ENCODE measurements at places on chromosomes 5 and 9. TPM values are rescaled to one million over a fixed set of nuclear protein-coding genes. Genes with fewer than 3 reads are reported as not detected.

DNA sequence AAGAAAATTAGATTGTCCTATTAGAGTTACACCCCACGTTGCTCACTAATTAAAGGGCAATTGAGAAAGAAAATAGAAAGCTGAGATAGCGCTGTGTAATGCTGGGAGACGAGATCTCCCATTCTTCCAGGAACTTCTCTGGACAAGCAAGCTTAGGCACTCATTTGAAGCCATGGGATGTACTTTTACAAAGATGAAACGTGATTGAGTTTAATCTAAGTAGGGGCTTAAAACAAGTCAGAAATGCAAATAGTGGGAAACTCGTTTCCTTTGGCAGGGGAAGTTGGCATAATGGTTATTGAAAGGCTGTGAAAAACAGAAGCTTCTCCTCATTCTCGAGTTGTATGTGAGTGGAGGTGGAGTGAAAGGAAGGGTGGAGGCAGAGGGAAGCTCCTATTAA lies 3.7 kb downstream of the PRDM6 start:
- H3K27ac ChIP-seq = peak overlapping the region; percentile 84
- DNase-seq = no peak
- H3K27me3 ChIP-seq = no peaks in the 10 kb centered on the region
- no peaks in the 10 kb centered on the region for H3K36me3 ChIP-seq
- no peaks in the 10 kb centered on the region for H3K4me1 ChIP-seq

DNA sequence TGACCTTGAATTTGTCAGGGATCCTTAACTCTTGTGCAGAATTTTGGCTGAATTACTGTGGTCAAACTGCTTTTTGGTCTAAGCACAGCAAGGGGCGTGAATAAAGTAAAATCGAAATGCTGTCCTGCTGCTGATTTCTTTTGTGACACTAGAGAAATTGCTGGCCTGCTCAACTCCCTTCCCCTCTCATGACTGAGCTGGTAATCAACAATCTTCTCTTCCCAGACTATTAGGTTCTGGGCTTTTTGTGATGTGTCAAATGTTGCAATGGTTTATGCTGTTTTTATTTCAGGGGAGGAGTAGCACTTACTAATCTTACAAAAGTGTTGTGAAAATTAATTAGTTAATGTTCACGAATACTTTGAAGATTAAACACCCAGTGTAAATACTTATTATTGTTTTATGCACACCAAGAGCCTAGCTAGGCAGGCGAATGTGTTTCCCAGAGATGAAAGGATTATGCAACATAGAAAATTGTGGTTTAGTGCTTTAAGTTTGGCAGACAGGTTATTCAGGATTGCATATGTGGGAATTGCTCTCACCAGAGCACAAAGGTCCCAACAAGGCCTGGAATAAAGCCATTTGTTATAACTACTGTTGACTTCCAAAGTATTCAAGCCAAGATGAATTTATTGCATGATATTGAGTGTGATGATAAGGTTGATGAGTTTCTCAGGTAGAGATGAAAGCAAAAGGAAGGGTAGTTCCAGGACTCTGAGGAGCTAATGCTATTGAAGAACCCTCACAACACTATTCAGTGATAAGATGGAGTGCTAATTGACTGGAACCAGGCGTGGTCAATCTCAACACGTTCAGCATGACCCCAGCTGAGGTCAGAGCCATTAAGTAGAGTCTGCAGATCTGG lies 280.7 kb upstream of the ZNF608 start:
- H3K4me1 ChIP-seq = no peaks in the 10 kb centered on the region
- H3K4me3 ChIP-seq = no peak overlapping the region
- no peak overlapping the region for H3K27ac ChIP-seq
- no peaks in the 10 kb centered on the region for H3K27me3 ChIP-seq
- no peaks in the 10 kb centered on the region for H3K36me3 ChIP-seq
- DNase-seq = no peak

DNA sequence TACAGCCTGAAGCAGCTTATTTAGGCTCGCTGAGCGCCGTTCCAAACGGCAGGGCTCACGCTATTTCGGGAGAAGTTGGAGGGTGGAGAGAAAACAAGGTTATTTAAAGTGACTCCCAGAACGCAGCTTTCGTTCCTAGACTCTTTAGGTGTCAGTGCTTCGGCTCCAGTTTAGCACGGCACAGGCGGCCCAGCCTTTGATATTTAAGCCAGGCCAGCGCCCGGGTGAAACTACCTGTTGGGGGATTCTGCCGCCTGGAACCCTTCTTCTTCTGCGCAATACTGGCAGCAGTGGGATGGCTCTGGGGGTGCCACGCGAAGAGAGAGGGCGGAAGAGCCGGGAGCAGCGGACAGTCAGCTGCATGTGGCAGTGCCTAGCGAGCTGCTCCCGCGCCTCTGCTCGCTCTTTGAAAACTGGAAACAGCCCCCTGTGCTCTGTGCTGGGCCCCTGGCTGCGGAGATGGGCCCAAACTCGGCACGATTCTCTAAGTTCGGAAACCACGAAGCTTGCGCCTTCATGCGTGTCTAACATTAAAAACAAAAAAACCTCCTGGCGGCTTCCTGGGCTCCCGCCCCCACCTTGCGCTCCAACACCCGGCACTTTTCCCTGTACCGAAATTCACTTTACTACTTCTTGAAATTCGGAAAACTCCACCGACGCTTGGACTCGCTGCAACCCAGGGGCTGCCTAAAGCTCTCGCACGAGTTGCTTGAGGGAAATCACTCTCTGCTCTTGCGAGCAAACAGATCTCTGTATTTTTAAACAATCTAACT lies 34.6 kb upstream of the NFIB start:
- peaks cover 21% of the 10 kb centered on the region for H3K4me1 ChIP-seq
- H3K27me3 ChIP-seq = no peaks in the 10 kb centered on the region
- H3K27ac ChIP-seq = peak overlapping the region; percentile 87
- no peak for DNase-seq
- peak overlapping the region; percentile 83 for H3K4me3 ChIP-seq
- no peaks in the 10 kb centered on the region for H3K36me3 ChIP-seq

- peak; percentile 25 for DNase-seq
- H3K4me1 ChIP-seq = peaks cover 17% of the 10 kb centered on the region
- H3K4me3 ChIP-seq = no peak overlapping the region
These were observed 115.1 kb downstream of the PALM2AKAP2 start for GRCh38 chr9:109894921-109895758.

The CDK5RAP2 gene
- 132 TPM for total RNA-seq

The SAXO1 gene
- 1.8 TPM for total RNA-seq

GRCh38 chr5:868428-869135 lies 17.8 kb upstream of the ZDHHC11 start:
- H3K27ac ChIP-seq = no peak overlapping the region
- no peak overlapping the region for H3K4me3 ChIP-seq

DNA sequence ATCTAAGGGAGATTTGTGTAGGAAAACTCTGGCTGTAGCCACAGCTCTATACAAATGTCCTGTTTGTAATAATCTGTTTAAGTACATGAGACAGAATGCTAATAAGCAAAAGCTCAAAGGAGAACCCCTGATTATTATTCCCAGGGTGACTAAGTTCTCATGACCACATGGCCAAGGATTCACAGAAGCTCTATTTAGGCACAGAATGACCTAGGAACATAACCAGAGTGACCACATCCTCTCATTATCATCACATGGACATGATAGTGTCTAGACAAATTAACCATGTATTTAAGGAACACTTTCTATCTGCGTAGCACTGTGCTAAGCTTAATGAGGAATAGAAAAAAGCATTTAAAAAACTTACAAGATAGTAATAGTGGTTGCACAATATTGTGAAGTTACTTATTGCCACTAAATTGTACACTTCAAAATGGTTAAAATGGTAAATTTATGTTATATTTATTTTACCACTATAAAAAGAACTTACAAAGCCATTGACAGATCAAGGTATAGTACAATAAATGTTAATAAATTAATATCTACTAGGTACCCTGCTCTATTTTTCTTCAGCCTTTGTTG lies 56.3 kb downstream of the STX17 start:
- no peaks in the 10 kb centered on the region for H3K4me1 ChIP-seq
- no peak overlapping the region for H3K4me3 ChIP-seq
- H3K27ac ChIP-seq = no peak overlapping the region
- H3K36me3 ChIP-seq = no peaks in the 10 kb centered on the region
- no peak for DNase-seq
- H3K27me3 ChIP-seq = no peaks in the 10 kb centered on the region

GRCh38 chr9:125635888-125636287 lies 71.1 kb downstream of the MAPKAP1 start:
- H3K4me1 ChIP-seq = peaks cover 5% of the 10 kb centered on the region
- H3K27ac ChIP-seq = no peak overlapping the region
- no peaks in the 10 kb centered on the region for H3K36me3 ChIP-seq
- H3K27me3 ChIP-seq = no peaks in the 10 kb centered on the region
- no peak overlapping the region for H3K4me3 ChIP-seq
- DNase-seq = no peak

- no peak for DNase-seq
- H3K4me3 ChIP-seq = no peak overlapping the region
- H3K27me3 ChIP-seq = no peaks in the 10 kb centered on the region
- peaks cover 19% of the 10 kb centered on the region for H3K4me1 ChIP-seq
These were observed 52.9 kb upstream of the ANGPTL2 start for GRCh38 chr9:127175319-127175715.

The PARP8 gene
- total RNA-seq = 27.5 TPM

The CA9 gene
- 10.7 TPM for total RNA-seq

The MEIKIN gene
- not detected for total RNA-seq

GRCh38 chr5:19584131-19584530 lies 403.9 kb downstream of the CDH18 start:
- no peak overlapping the region for H3K4me3 ChIP-seq
- H3K4me1 ChIP-seq = no peaks in the 10 kb centered on the region
- no peak for DNase-seq

The CDKN2B gene
- 2.6 TPM for total RNA-seq

DNA sequence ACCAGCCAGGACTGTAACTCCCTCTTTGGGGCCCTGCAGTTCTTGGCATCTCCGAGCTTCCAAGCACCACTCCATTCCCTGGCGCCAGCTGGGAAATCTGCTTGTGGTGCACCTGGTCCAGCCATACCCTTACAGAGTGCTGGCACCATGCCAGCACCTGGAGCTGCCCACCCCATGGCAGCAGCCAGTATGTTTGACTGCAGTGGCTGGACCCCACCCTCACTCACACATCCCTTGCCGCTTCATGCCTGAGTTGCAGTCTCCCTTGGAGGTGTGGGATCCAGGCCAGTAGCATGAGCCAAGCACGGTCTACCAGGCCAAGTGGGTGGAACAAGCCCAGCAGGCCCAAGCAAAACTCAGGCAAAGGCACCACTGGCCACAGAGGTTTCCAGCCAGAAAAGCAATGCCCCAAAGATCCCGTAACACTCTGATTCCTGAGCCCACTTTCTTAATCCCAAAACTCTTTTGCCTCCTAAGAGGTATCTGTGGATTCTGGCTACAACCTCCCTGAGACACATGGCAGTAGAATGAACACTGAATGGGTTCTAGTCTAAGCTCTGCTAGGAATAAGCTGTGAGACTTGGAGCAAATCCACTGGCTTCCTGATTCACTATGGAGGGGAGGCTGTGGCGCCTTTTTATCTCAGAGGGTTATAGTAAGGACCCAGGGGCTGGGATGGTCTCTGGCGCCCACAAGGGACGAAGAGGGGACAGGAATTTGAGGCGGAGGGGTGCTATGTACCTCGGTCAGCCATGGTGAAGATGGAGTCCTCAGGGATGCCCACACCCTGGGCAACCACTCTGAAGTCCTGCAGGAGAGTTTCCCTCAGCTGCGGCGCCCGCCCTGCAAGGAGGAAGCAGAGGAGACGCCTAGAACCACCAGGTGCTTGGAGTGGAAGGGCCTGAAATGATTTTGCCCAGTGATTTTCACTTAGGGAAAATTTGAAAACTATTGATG lies 5.6 kb downstream of the AMBP start:
- H3K4me3 ChIP-seq = peak overlapping the region; percentile 41
- H3K27ac ChIP-seq = peak overlapping the region; percentile 63
- no peaks in the 10 kb centered on the region for H3K36me3 ChIP-seq
- peak; percentile 27 for DNase-seq
- H3K27me3 ChIP-seq = no peaks in the 10 kb centered on the region

DNA sequence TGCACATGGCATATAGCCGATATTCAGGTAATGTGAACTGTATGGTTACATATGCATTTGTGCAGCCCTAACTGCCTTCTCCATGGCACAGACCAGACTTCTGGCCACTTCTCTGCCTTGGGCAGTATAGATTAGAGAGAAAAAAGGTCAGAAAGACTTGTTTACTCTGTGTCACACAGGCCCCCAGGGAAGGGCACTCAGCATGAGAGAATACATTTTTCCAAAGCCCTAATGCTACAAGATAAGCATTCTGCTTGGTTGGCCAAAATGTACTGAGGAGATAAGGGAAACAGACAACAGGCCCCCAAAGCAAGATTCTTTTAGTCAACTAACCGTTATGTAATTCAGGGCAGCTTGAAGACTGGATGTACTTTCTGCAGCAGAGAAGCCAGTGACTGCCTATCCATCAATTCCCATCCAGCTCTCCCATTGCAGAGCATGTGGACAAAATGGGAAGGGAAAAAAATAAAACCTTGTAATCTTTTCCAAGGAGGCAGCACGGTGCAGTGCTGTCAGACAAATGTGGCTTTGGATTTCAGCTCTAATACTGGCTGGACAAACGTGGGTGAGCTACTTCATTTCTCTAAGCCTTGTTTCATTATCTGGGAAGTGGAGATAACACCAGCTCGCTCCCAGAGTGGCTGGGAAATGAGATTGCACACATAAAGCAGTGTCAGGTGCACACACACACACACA lies 205.9 kb downstream of the NSG2 start:
- no peaks in the 10 kb centered on the region for H3K4me1 ChIP-seq
- H3K36me3 ChIP-seq = no peaks in the 10 kb centered on the region
- H3K4me3 ChIP-seq = no peak overlapping the region
- no peaks in the 10 kb centered on the region for H3K27me3 ChIP-seq
- no peak overlapping the region for H3K27ac ChIP-seq
